SK-N-SH (cell line): ENCODE measurements at places on chromosomes 4 and X.

GRCh38 chr4:7050481-7051143 is 7.4 kb downstream of the TADA2B start:
- no peak for DNase-seq

- DNase-seq: peak; percentile 9
Measured at GRCh38 chr4:146545102-146545501, 23.4 kb upstream of the SLC10A7 start.

DNA sequence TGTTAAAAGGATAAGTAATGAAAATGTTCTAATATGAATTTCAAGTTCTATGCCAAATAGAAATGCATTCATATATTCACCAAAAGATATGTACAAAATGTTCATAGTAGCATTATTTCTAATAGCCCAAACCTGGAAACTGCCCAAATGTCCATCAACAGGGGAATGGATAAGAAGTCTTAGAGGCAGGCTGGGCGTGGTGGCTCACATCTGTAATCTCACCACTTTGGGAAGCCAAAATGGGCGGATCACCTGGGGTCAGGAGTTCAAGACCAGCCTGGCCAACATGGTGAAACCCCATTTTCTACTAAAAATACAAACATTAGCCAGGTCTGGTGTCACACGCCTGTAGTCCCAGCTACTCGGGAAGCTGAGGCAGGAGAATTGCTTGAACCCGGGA is 2.3 kb upstream of the HPRT1 start:
- DNase-seq: no peak

DNA sequence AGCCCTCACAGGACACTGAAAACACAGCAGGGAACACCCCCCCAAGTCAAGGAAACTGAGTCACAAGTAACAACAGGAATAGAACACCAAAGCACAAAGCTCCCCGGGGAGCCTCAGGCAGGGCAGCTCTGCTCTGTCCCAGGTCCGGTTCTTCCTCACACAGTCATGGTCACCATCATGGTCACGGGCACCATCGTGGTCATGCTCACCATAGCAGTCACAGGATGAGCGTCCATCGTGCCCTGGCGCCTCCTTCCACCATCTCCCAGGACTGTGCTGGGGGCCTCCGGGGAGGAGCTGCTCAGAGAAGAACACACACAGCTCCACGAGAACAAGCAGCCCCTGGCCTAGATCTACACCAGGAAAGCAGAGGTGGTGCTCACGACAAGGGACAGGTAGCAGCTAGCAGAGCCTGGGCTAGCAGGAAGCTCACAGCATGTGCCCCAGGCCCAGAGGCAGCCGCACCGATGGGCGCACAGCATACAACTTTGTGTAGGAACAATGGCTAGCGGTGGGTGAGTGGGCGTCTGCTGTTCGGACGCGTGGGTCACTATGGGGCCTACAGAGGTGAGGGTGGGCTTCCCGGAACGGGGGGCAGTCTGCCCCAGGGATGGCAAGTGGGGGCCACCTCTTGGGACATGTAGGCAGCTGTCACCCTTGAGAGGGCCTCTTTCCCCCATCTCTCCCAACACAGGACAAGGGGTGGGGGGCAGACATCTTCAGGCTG is 3.4 kb downstream of the PNMA6F start:
- no peak for DNase-seq

DNA sequence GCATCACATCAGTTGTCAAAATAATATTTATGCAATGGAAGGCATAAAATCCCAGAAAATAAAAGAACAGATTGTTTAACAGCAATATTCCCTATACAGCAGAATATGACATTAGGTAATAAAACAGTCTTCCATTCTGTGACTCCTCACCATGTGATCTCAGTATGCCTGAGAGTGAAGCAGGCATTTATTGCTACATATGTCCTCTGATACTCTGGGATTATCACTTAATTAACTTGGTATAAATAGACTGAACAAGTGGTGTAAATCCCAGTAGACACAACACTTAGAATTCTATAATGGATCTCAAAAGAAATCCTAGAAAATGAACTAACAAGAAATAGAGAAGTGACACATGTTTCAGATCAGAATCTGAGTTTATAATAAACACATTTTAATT is 841.3 kb downstream of the PDHA2 start:
- no peak for DNase-seq

DNA sequence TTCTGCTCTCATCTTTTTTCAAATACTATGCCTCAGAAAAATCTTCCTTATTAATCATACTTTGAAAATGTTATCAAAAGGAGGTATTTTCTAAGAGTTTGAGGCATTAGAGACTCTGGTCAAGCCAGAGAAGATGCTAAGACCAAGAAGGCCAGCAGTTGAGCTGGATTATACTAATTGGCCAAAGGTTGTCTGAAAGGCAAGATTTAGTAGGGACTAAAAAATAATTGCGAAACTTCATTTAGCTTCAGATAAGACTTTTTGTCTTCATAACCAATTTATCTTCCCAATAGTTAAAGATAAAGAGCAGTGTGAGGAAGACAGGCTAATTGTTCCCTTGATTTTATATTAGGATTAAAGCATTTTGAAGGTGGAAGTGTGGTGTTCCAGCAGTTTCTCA is 1412.4 kb upstream of the PCDH7 start:
- DNase-seq: no peak

DNA sequence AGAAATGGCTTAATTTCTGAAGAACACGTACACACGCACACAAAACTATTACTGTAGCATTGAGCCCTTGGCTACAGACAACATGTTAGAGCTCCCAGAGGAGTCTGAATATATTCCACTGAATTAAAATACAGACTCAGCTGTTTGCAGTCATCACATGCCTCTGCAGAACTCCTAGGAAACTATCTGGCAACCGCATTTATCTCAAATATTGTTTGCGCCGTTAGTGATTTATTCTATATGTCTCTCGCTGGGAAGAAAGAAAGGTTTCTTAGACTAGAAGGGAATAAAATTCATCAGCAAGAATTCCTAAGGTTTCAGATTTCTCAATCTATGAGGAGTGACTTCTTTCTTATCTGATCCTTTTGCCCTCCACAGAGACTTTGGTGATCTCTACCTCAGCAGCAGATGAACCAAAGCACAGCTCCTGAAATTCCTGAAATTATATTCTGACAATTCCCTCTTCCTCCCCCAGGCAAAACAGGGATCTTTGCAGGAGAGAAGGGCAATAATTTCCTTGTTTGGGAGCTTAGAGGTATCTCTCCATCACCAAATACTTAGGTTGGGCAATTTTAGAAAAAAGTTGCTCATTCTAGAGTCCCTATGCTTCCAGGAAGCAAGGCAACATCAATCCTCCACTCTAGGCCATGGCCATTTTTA is 199.2 kb downstream of the APBB2 start:
- no peak for DNase-seq

GRCh38 chr4:53793096-53793495 is 201.8 kb upstream of the LNX1 start:
- DNase-seq: no peak
